Right hindlimb (tissue), 1 donor: ENCODE measurements at places on chromosomes 3 and 15.

DNA sequence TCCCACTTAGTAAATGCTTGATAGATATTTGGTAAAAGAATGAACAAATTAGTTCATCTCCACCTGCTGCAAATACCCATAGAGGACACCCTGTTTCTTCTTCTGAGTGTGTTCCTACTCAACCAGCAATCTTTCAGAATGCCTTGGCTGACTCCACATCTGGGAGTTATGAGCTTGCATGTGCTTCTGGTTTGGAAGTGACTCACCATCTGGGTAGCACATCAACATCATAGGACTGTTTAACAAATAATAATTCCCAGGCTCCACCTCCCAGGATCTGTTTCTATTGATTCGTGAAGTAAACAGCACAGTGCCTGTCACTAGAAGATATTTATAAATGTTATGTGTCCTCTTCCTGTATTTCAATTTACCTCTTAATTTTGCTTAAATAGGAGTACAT is 580.1 kb downstream of the ROBO2 start:
- DNase-seq, result no peak

- DNase-seq, result no peak
These were observed 1.2 kb upstream of the MME start for GRCh38 chr3:155078711-155079467.

DNA sequence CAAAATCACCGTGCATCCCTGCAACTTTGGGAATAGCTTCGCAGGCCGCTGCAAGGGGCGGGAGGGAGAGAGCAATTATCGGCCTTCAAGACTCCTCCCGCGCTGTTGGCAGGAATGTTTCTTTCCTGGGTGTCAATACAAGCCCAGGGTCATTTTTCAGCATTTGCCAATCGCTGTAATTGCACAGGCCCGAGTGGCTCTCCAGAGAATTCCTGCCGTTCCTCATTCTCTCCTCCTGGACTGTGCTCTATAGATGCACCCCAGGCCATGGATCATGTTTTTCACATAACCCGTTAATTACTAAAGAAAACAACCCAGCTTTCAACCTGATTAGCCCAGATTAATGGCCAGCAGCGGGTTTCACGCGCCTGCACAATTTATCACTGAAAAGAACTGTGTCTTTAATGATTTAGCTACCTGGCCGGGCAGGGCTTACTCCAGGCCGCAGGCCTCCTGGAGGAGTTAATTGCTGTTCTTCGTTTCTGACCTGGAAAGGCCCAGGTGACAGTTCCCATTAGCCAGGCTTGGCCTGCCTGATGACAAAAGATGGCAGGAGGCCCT is 144.3 kb downstream of the OPA1 start:
- no peak for DNase-seq

DNA sequence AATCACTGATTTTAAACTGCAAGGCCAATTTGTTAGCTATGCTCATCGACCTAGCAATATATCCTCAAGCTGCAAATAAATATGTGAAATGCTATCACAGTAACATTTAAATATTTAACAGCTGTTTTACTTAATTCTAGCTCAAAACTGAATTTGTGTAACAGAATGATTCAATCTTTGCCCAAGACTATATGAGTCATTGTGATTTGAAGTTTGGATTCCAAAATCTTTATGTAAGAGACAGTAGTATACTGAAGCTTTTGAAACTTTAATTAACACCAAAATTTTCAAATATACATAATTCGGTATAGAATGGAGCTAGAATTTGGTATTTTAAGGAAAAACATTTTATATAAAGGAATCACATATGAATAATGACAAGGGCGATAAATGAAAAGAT is 603.0 kb upstream of the ROBO2 start:
- DNase-seq, result no peak

- DNase-seq, result no peak
These were observed 4.9 kb downstream of the EPB42 start for GRCh38 chr15:43215961-43216360.

DNA sequence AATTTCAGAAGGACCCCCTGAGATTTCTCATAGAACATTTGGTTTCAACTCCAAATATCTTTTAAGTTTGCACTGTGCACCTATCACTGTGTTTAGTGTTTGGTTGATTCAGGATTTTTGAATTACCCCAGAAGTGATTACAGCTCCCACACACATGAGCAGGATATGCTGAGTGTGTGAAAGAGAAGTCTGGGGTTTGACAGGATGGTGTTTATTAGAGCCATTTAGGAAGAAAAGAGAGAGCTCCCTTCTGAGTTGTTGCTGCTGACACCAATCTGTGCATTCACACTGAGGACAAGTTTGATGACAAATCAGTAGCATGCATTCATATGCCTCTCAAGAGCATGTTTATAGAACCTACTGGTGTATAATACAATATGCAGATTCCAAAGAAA is 118.1 kb downstream of the RPL22L1 start:
- no peak for DNase-seq

GRCh38 chr3:53577506-53577905 is 83.1 kb downstream of the CACNA1D start:
- peak; percentile 33 for DNase-seq

DNA sequence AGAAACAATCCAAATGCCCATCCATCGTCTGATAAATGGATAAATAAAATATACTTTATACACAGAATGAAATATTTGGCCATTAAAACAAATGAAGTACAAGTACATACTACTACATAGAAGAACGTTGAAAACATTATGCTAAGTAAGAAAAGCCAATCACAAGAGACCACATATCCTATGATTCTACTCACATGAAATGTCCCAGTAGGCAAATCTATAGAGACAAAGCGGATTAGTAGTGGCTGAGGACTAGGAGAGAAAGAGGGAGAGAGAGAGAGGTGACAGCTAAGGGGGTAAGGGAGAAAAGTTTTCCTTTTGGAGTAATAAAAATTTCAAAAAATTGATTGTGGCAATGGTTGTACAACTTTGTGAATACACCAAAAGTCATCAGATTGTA is 147.0 kb downstream of the GREM1 start:
- DNase-seq, result no peak

DNA sequence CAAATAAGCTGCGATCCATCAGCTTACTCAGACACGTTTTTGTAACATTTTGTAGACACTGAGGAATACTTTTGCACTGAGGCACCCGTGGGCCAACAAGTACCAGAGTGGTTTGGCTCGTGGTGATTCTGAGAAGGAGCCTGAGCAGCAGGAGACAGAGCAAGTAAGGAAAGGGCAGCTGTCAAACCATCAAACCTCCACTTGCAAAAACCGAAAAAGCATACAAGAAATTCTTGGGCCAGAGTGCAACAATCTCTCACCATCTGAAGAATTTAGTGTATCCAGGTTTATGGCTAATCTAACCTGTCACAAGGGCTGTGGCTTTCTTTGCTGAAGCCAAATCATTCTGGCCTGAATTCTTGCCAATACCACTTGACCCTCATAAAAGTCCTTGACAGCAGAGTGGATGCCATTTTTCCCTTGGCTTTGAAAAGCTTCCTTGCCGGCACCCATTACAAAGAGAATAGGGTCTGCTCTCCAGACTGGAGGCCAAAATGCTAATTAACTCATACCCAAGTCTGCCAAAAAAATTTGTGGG is 56.7 kb downstream of the MYO1E start:
- DNase-seq, result peak; percentile 50
